ENCODE measurements at places on chromosomes 6 and 20. TPM values are rescaled to one million over a fixed set of nuclear protein-coding genes. Genes with fewer than 3 reads are reported as not detected.

Gene LY6G5C
- 1.8 TPM for total RNA-seq

Gene PSMB9
- total RNA-seq = 27.0 TPM

Gene TRDN
- total RNA-seq = not detected

Gene C6orf132
- total RNA-seq = 0.06 TPM

Gene GMPR
- total RNA-seq = 19.3 TPM

Gene SMOC2
- total RNA-seq = not detected

Gene NOTCH4
- total RNA-seq = 57.3 TPM

Gene METTL24
- 0.06 TPM for total RNA-seq

All from bladder microvascular endothelial cell (primary cell).